ENCODE measurements at places on chromosomes 11 and 22. TPM values are rescaled to one million over a fixed set of nuclear protein-coding genes. Genes with fewer than 3 reads are reported as not detected.

DNA sequence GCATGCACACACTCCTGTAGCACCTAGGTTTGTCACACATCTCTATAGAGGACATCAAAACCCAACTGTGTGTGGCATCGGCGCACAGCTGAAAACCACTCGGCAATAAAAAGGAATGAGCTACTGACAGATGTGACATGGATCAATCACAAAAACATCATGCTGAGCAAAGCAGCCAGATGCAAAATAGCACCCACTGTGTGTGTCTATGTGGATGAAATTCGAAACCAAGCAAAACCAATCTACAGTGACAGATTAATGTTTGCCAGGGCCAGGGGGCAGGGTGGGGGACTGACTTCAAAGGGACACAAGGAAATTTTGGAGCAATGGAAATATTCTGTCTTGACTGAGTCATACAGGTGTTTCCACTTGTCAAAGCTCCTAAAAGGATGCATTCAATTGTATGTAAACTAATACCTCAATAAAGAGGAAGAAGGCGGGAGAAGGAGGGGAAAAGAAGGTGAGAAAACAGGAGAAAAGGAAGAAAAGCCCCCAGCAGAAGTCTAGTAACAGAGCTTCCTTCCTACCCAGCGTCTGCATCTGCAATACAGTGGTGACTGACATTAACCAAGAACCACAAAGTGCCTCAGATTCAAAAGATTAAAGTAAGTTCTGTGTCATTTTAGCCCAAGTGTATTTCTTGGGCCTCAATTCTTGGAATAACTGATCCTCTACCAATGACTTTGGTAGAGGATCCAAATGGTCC lies 49.8 kb downstream of the PACSIN2 start:
- peak; percentile 40 for DNase-seq

DNA sequence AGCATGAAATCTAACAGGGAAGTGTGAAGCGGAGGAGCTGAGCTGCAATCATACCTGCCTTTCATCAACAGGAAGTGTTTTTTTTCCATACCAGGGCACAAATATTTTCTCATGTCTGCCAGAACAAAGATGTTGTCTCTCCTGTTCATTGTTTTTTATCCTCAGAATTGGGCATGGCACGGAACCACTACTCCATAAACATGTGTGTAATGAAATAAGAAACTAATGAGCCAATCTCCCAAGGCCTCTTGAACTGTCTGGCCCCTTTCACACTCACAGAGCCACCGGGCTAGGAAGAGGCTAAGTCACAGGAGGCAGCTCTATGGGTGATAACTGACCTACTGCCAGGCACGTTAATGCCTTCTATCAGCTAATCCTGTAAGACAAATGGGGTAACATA lies 124.4 kb downstream of the ETS1 start:
- DNase-seq: no peak

ANKK1 gene
- total RNA-seq: not detected

DNA sequence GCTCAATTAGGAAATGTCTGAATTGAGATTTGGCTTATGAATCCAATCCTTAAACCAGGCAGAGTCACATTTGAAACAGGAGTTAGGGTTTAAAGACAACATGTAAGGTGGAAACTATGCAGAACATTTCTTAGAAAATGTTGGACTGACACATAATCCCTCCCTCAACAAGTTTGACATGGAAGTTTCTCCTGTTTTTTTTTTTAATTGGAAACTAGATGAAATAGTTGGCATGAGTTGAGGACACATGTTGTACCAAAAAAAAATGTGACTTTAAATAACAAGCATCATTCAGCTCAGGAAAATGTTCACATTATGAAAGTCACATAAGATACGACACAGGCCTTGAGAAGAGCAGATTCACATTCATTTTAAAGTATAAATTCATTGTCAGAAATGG lies 154.9 kb upstream of the DDI1 start:
- no peak for DNase-seq

GALNT18 gene
- 240 TPM for total RNA-seq

DNA sequence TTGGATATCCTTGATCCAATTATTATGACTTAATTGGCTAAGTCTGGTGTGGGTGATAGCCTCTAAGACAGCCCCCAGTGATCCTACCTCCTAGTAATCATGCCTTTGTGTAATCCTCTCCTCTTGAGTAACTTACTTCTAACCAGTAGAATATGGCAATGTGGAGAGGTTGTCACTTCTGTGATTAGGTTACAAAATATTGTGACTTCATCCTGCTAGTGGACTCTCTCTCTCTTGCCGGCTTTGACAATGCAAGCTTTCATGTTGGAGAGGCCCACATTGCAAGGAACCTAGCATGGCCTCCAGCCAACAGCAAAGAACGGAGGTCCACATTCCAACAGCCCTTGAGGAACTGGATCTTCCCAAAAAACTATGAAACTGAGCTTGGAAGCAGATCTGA lies 19.5 kb downstream of the YPEL4 start:
- no peak for DNase-seq

DNA sequence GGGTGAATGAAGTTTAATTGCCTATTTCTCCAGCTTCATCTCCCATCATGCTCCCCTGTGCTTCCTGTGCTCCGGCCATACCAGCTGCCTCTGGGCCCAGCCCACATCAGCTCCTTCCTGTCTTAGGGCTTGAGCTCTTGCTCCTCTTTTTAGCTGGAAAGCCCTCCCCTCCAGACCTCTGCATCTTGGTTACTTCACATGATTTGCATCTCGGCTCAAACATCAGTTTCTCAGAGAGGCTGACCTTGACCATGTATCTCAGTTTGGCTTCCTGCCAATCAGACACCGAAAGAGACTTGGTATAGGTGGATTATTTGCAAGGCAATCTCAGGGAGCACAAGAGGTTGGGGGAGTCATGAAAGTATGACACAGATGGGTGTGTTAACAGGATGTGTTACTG lies 73.2 kb upstream of the TIMP3 start:
- DNase-seq: no peak

DNA sequence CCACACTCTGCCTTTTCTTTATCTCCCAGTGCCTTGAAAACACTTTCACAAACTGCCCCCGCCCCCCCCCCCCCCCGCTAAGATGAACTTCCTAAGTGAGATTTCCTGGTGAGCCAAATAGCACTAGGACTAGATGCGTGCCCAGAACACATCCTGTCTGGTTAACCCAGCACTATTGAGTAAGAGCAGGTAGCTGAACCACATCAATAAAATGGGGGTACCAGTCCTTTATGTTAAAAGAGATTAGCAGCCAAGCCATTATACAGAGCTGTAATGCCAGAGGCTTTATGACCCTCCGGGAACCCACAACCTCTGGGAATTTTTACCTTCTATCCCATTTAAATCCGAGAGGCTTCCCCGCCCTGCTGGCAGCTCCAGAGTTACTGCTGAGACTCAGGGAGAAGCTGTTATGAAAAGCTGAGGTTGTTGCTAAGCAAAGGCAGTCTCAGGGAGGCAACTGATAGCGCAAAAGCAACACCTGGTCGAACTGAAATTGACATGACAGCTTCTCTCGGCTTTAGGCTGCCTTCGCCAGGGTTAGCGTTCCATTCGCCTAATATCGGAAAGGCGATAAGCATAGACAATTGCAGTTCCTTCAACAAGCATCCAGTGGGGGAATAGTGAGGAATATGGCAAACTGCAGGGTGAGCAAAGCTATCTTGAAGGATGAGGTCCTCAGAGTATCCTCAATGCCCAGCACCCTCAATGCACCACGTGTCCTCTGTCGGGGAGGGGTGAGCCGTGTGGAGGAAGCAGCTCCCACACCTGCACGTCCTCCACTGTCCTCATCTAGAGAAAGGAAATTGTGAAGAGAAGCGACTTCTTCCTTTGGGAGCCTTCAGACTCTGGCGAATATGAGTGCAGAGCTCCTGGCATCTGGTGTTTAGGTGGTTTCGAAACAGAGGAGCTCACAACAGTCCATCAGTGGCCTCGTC lies 977.0 kb downstream of the NTM start:
- no peak for DNase-seq

DNA sequence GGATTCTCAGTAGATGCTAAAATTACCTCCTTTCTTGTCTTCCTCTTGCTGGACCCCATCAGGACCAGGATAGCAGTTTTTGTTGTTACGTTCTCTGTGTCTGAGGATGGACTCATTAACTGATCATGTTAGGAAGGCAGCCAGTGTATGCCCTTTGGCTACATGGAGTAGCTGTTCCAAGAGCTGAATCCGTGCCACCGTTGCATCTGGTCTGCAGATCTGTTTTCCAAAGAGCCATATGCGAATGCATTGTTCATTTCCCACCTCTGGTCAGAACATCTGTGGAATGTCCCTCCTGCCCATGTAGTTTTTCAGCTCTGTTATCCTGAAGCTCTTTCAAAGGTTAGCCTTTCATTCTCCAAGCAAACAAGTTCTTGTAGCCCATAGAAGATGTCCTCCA lies 188.4 kb downstream of the SPON1 start:
- no peak for DNase-seq

- peak; percentile 11 for DNase-seq
These were observed 73.0 kb upstream of the PHF21B start for GRCh38 chr22:45082795-45083194.

PANX3 gene
- total RNA-seq: not detected

DNA sequence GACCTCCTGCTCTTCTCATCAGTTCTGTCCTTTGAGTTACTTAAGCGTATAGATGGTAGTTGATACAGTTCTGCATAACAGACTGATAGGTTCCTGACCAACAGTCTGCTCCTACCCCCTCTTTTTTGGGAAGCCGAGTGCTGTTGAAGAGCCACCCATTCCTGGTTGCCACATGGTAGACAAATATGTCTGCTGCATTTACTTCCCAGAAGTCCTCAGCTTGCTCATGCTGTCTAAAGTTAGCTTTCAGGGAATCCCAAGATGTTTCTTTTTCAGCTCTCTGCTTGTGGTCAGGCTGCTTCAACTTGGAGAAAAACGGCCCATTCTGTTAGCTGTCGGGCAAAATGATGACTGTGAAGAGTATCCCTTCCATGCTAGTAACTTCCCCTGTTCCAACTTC lies 48.7 kb downstream of the C22orf31 start:
- DNase-seq: no peak

OR6A2 gene
- under 0.01 TPM for total RNA-seq

DNA sequence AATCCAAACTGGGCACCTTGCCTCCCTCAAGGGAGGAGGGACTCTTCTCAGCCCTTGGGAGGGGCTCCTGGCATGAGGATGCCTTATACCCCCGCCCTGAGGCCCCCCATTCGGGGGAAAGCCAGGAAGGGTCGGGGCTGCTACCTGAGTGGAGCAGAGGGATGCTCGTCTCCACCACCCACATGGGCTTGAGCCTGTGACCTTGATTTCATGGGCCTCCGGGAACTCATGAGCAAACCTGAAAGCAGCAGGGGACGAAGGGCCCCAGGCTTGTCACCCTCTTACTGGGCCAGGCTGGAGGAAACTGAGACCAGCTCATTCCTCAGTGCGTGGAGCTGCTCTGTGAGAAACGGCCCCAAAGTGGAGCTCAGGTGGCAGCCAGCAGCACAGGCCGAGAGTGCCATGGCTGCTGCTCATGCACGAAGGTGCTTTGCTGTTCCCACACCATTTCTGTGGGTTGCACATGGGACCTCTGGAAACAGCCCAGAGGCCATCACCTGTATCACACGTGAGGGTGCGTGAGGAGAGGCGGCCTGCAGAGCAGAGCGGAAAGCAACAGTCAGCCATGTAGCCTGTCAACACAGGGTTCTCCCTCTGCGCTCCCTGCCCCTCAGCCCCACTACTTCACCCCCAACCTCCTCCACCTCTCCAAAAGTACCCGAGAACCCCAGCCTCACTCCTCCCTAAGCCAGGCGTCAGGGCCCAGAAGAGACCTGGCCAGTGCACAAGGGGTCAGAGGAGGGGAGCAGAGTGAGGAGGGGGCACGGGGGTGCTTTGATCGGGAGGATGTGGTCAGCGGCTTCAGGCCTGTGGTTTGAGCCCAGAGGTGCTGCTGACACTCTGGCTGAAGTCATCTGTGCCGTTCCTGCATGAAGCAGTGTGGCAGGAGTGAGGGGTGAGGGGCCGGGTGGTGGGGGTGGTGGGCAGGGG lies 14.1 kb upstream of the IL2RB start:
- DNase-seq: no peak

DNA sequence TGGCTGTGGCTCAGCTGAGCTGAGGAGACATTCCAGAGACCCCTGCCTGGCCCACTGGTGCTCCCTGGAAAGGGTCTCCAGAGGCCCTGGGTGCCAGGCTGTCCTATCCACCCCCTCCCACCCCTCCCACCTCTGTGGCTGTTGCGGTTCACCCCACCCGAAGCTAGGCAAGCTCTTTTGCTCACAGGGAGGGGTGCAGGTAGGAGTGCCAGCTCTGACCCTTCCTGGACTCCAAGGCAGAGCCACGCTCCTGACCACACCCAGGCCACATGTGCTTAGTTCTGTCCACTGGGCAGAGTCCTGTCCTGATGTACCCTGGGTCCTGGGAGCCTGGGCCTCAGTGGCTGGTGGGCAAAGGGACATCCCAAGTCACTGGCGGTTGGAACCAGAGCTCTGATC lies 16.4 kb downstream of the IL17REL start:
- DNase-seq: no peak

GRCh38 chr22:43297270-43298061 lies 45.7 kb downstream of the SCUBE1 start:
- no peak for DNase-seq

ARAP1 gene
- total RNA-seq: 76.8 TPM

- no peak for DNase-seq
These were observed 98.8 kb upstream of the CD82 start for GRCh38 chr11:44466531-44467205.

ANO1 gene
- 0.44 TPM for total RNA-seq

DNA sequence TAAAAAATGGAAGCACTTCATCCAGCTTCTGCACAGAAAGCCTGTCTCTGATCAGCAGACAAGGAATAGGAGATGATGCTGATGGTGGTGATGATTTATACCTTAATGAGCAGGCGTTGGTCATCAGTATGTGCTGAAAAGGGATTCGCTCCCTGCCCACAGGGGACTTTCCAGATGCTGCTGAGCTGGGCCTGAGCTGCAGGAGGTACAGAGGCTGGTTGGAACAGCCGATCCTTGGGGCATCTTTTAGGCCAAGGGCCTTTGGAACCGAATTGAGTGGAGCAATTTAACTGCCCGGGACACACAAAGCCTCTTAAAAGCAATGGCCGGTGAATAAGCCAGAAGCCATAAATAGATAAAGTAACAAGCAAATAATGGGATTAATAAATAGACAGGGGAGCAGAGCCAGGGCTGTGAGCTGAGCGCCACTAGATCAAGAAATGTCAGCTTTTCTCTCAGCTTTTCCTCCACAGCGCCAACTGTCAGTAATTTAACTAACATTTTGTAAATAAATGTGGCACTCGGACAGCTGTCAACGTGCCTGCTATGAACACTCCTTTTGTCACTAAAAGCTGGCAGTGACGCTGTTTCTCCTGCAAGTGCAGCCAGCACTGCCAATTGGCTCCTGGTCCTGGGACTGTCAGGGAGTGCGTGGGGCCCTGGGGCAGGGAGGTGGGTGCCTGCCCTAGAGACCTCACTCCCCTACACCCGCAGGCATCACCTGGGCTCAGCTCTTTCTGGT lies 562.3 kb downstream of the NTM start:
- DNase-seq: no peak

VSIG2 gene
- under 0.01 TPM for total RNA-seq

DNA sequence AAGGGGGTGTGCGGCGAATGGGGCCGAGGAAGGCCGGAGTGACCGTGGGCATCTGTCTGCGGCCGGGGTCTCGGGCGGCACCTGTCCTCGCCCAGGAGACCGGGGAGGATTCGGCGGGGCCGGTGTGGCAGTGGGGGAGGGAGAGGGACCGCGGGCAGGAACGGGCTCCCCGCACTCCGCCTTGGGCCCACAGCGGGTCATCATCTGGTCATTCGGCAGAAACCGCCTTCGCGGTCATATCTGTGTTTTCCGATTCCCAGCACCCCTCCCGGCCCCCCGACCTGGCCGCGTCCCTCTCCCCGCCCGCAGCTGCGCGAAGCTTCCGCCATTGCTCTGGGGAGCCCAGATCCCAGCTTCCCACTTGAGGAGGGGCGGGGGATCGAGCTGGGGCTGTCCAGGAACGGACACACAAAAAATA lies 824 bp upstream of the CBX6 start:
- DNase-seq: peak; percentile 38
